ENCODE measurements at places on chromosomes 4 and X.

- no peak for DNase-seq
Measured at GRCh38 chr4:140996766-140997165, 136.5 kb downstream of the RNF150 start.

DNA sequence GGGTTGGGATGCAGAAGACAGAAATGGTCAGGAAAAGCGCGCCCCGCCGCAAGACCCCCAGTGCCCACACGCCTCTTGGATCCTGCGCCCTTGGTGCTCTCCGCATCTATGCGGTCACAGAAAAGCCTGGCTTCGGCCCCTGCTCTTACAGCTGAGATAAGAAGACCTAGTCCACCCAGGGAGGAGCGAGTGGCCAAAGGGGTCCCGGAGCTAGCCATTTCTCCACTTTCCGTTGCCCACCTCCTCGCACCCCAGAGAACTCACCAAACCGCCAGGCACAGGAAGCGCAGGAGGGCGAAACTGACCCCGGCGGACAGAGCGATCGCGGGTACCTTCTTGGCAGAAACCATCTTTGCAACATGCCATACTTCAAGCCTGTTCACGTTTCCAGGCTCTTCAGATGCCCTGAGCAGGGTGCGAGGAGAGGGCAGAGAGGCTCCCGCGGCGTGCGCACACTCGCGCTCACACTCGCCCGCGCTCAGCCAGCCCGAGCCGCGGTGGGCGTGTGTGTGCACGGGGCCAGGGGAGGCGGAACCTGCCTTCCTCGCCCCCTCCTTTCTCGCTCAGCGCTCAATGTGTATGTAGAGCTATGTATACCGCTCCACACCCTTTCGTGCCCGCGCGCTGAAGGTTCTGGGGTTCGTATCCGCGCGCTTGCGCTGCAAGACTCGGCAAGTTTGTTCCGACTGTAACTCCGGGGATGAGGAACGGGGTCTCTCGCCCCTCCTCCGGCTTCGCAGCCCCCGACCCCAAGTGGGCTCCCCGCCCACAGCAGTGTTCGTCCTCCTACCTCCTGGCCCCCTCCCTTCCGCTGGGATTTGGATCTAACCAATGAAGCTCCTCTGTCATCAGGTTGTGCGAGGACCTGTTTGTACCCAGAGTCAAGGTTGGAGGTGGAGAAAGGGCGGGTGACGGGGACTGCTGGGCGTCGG lies at the start of gene GABRA4:
GABRA4 (minus strand) TSS at position 507 of the 932 bp plus-strand sequence; CDS start at position 350, 157 bp downstream.
- DNase-seq: no peak

- no peak for DNase-seq
Measured at GRCh38 chr4:14967982-14968381, 34.3 kb upstream of the CPEB2 start.

GRCh38 chr4:139898293-139898692 lies 232.7 kb downstream of the MGST2 start:
- DNase-seq: no peak

DNA sequence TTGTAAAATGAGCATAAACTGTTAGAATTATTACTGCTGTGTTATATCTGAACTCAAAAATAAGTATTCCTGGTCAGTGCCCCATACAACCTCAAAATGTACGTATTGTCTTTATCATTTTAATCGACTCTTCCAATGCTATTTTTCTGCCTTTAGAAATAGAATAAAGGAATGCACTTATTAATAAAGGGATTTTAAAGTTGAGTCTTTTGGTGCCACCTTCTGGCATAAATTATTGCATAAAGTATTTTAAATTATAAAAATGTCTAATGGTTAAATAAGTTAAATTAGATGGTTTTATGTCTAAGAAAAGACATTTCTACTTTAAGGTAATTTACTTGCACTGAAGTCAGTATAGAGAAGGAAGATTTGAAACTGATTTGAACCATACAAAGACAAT lies 424.0 kb upstream of the NDST4 start:
- DNase-seq: peak; percentile 6
